ENCODE measurements at places on chromosomes 3 and 15. TPM values are rescaled to one million over a fixed set of nuclear protein-coding genes. Genes with fewer than 3 reads are reported as not detected.
A peak's percentile ranks its signal among the peaks of the same experiment; 100 is the strongest.

- no peak overlapping the region for H3K27ac ChIP-seq
- H3K36me3 ChIP-seq, result peaks cover 18% of the 10 kb centered on the region
- no peaks in the 10 kb centered on the region for H3K27me3 ChIP-seq
- no peaks in the 10 kb centered on the region for H3K4me1 ChIP-seq
- no peak overlapping the region for H3K4me3 ChIP-seq
These were observed 37.9 kb upstream of the SLC2A2 start for GRCh38 chr3:171064461-171064860.

DNA sequence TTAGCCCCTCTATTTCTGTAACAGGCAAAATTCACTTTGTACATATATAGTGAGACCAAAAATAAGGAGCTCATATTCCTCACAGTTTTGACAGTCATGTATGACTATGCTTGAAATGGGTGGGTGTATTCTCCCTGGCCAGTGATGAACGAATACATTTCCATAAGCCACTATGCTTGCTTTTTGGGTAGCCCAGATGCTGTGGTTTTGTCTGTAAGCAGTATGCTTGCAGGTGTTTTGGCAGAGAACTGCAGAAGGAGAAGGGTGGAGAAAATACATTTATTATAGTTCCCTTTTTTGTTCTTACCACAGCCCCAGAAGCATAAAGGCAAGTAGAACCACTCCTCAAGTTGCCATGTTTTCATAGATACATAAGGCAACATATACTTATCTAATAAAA lies 131.2 kb downstream of the RBMS3 start:
- H3K4me1 ChIP-seq, result peaks cover 25% of the 10 kb centered on the region
- H3K27me3 ChIP-seq, result no peaks in the 10 kb centered on the region
- no peak for DNase-seq
- no peak overlapping the region for H3K4me3 ChIP-seq
- H3K27ac ChIP-seq, result no peak overlapping the region
- H3K36me3 ChIP-seq, result no peaks in the 10 kb centered on the region

DNA sequence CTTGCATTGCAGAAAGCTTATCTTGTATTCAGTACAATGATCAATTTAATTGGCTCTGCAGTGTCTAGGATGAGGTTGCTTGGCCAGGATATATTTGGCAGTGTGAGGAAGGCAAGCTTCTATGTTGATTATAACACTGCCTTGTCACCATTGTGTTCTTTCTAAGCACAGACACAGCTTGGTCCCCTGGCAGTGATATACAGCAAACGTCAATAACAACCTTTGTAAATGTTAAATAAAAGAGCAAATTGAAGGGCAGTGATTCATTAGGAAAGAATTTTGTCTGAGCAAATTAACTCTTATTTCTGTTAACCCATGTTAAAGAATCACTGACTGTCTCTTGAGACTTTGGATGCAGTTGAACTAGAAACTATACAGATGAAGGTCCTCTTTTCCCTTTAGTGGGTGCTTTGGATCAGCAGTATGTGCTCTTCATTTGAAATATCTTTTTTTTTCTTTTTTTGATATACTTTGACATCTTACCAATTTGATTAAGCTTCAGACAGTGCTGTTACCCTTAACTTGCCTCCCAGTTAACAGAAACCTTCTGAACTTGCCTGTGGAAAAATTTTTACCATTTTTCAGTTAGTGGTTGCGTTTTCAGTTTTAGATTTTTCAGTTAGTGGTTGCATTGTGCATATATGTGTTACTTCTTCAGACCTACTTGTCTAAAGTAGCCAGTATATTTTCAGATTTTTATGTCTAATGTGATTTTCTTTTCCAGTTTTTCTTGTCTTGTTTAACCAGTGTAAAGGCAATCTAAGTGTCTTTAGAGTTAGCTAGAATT lies 199.8 kb downstream of the TCF12 start:
- H3K27me3 ChIP-seq, result no peaks in the 10 kb centered on the region
- H3K4me1 ChIP-seq, result peaks cover 11% of the 10 kb centered on the region
- H3K36me3 ChIP-seq, result no peaks in the 10 kb centered on the region
- no peak for DNase-seq
- H3K27ac ChIP-seq, result no peak overlapping the region
- no peak overlapping the region for H3K4me3 ChIP-seq

P2RY1 gene
- 22.5 TPM for total RNA-seq

DNA sequence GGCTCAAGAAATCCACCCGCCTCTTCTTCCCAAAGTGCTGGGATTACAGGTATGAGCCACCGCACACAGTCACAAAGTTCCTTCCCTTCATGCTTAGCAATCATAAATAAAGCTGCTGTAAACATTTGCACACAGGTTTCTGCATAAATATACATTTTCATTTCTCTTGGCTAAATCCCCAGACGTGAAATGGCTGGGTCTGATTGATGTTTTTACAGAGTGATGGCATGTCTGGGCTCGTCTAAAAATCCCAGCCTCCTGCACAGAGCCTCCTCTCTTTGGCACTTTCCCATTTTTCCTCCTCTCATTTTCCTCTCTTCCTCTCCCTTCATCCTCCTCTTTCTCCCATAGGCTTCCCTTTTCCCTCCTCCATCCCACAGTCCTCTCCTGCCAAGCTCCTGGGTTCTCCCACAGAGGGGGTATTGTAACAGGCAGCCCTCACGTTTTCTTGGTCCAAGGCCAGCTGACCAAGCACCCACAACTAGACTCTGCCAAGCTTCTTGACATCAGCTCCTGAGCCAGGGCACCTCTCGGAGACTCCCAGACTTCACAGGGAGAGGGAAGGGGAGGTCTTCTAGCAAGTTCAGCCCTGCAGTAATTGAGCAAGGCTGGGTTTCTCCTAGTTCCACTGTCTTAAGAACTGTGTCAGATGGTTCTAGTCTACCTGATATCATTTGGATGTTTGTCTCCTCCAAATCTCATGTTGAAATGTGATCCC lies 10.5 kb upstream of the PLA2G4E start:
- no peaks in the 10 kb centered on the region for H3K36me3 ChIP-seq
- H3K27me3 ChIP-seq, result no peaks in the 10 kb centered on the region
- DNase-seq, result no peak
- no peak overlapping the region for H3K4me3 ChIP-seq
- H3K4me1 ChIP-seq, result peaks cover 9% of the 10 kb centered on the region

- H3K27ac ChIP-seq, result no peak overlapping the region
- H3K4me3 ChIP-seq, result no peak overlapping the region
- H3K27me3 ChIP-seq, result no peaks in the 10 kb centered on the region
- no peak for DNase-seq
- H3K4me1 ChIP-seq, result peaks cover 21% of the 10 kb centered on the region
These were observed 3.7 kb downstream of the TRAK1 start for GRCh38 chr3:42094691-42095391.

RBP2 gene
- 2.1 TPM for total RNA-seq

DNA sequence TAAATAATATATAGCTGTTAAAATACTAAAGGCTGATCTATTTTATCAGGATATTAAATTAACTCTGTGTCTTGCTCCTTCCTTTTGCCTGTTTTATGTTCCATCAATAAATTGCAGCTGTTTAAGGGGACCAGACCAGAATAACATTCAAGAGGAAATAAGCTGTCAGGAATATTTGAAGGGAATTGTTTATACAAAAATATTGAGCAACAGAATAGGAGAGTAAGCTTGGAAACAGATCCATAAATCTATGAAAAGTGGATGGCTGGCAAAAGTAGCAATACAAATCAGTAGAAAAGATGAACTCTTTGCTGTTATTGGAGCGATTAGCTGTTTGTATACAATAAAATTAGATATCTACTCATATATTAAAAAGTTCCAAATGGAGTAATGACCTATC lies 36.2 kb upstream of the PLSCR2 start:
- H3K4me1 ChIP-seq, result peaks cover 15% of the 10 kb centered on the region
- H3K36me3 ChIP-seq, result no peaks in the 10 kb centered on the region
- no peak overlapping the region for H3K27ac ChIP-seq
- H3K27me3 ChIP-seq, result no peaks in the 10 kb centered on the region

FANCD2OS gene
- total RNA-seq, result not detected

- DNase-seq, result no peak
- no peaks in the 10 kb centered on the region for H3K36me3 ChIP-seq
- peaks cover 5% of the 10 kb centered on the region for H3K27me3 ChIP-seq
These were observed 200.8 kb upstream of the SLCO3A1 start for GRCh38 chr15:91652610-91653207.

DNA sequence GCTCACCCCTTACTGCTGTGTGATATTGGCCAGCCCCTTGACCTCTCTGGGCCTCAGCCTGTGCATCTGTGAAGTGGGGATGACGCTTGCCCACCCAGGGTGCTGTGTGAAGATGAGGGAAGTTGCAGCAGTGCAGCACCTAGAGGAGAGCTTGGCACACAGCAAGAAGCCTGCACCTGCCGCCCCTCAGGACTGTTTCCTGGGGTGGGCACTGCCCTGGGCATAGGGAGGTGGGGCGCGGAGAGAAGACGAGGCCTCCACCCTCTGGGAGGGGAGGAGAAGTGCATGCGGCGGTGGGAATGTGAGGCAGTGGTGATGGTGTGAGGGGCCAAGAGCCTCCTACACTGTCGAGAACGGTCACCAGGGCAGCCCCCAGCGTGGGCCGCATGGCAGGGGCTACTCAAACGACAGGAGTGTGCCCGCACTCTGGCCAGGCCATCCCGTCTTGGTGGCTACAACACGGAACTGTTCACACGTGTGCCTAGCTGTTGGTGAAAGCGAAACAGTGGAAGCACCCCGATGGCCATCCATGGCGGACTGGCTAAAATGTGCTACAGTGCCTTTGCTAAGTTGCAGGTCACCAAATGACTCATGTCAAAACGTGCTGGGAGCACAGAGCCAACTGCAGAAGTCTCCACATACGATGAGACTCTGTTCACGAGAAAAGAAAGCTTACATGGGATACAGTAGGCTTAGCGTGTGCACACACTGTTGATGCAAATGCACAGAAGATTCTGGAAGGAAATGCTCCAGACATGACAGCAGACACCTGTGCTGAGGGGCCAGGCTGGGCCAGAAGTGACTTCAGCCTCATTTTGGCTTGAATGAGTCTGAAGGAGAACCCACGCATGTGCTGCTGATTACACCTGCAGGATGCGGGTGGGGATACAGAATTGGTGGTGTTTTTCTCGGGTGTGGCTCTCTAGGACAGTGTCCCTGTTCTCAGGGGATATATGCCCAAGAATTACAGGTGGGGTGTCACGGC lies 40.4 kb upstream of the IQSEC1 start:
- H3K4me3 ChIP-seq, result no peak overlapping the region
- H3K4me1 ChIP-seq, result no peaks in the 10 kb centered on the region
- no peaks in the 10 kb centered on the region for H3K36me3 ChIP-seq
- H3K27ac ChIP-seq, result no peak overlapping the region
- DNase-seq, result peak; percentile 54
- no peaks in the 10 kb centered on the region for H3K27me3 ChIP-seq

STRC gene
- not detected for total RNA-seq

CLEC3B gene
- 265 TPM for total RNA-seq

DNA sequence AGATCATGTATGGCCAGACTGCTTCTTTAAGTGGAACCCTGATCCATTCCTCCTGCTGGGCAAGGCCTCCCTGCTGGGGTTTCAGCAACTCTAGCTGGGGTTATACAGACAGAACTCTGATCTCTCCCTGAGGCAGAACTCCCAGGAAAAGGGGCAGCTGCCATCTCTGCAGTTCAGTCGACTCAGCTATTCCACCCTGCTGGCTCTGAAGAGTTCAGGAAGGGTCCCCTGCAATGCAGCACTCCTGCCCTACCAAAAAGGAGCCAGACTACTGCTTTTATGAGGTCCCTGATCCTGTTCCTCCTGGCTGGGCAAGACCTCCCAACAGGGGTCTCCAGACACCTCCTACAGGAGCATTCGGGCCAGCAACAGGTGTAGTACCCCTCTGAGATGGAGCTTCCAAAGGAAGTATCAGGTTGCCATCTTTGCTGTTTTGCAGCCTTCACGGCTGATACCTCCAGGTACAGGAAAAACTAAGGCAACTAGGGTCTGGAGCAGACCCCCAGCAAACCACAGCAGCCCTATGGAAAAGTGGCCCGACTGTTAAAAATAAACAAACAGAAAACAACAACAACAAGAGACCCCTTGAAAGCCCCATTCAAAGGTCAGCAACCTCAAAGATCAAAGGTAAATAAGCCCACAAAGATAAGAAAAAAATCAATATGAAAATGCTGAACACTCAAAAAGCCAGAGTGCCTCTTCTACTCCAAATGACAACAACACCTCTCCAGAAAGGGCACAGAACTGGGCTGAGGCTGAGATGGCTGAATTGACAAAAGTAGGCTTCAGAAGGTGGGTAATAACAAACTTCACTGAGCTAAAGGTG lies 14.2 kb upstream of the CP start:
- no peaks in the 10 kb centered on the region for H3K4me1 ChIP-seq
- no peak overlapping the region for H3K27ac ChIP-seq
- H3K36me3 ChIP-seq, result no peaks in the 10 kb centered on the region
- no peak for DNase-seq

DNA sequence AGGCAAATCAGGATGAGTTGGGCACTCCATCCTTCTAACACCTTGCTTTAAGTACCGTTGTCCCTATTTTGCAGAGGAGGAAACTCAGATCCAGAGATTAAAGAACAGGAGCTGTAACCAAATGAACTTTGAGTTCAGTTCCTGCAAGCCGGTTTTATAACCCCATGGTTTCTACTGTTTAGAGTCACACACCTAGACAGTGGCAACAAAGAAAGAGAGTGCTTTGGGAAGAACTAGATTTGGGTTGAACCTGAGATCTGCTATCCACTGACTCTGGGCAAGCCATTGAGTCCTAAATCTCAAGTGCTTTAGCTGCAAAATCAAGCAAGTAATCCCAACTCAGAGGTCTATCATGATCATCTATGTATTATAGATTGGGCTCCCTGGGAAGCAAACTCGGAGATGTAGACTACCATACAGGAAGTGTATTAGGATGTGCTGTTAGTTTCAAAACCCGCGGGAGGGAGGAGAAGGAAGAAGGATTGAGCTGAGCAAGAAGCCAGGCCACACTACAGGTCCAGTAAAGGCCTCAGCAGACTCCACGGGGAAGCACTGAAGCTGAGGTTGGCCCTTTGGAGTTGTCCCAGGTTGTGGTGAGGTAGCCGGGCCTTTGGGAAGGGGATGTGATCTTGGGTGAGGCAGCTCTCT lies 42.2 kb downstream of the SRGAP3 start:
- H3K27ac ChIP-seq, result no peak overlapping the region
- H3K27me3 ChIP-seq, result no peaks in the 10 kb centered on the region
- H3K36me3 ChIP-seq, result no peaks in the 10 kb centered on the region
- DNase-seq, result no peak
- H3K4me3 ChIP-seq, result no peak overlapping the region
- no peaks in the 10 kb centered on the region for H3K4me1 ChIP-seq

DNA sequence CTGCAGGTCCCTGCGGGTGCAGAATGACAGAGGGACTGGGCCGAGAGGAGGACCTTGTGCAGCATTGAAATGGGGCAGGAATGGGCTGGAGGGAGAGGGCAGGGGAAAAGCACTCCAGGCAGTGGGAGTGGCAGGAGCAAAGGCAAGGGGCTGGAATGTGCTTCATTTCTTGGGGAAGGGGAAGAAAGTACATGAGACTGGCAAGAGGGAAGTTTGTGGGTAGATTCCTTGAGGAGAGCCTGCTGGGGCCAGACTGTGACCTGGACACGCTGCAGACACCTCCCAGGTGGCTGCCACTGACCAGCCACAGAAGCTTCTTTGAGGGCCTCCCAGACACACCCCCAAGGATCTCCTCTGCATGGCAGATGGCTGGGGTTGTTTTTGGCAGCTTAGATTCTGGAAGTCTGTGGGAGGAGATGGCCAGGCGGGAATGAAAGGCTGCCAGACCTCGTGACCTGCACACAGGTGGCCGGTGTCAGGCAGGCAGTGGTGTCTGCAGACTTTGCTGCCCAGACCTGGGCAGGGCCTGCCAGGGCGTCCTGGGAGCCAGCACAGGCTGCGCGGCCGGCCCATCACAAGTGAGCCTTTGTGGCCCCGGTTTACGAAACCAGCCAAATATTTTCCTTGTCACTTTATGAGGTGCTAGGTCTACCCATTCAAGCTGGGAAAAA lies 53.1 kb downstream of the SPSB4 start:
- peak; percentile 71 for DNase-seq
- H3K4me3 ChIP-seq, result no peak overlapping the region
- H3K36me3 ChIP-seq, result no peaks in the 10 kb centered on the region

FEZF2 gene
- not detected for total RNA-seq
